ENCODE measurements at places on chromosomes 12 and 14.
A peak's percentile ranks its signal among the peaks of the same experiment; 100 is the strongest.

GRCh38 chr12:53235164-53235563 is 3.2 kb upstream of the RARG start:
- DNase-seq = no peak

DNA sequence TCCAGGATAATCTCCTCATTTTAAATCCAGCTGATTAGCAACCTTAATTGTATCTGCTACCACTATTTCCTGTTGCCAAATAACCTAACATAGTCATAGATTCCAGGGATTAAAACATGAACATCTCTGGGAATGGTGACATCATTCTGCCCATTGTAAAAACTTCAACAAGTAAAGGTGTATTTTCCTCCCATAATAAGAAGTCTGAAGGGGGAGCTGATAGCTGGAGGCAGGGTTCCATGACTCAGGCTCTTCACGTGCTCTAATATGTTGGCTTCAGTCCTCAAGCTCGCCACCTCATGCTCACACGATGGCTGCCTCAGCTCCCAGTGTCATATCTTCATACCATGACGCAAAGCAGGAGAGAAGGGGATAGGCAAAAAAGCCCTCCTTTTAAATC is 172.0 kb upstream of the VASH1 start:
- DNase-seq = no peak

GRCh38 chr12:112711026-112711425 is 80.5 kb upstream of the RPH3A start:
- no peak for DNase-seq

DNA sequence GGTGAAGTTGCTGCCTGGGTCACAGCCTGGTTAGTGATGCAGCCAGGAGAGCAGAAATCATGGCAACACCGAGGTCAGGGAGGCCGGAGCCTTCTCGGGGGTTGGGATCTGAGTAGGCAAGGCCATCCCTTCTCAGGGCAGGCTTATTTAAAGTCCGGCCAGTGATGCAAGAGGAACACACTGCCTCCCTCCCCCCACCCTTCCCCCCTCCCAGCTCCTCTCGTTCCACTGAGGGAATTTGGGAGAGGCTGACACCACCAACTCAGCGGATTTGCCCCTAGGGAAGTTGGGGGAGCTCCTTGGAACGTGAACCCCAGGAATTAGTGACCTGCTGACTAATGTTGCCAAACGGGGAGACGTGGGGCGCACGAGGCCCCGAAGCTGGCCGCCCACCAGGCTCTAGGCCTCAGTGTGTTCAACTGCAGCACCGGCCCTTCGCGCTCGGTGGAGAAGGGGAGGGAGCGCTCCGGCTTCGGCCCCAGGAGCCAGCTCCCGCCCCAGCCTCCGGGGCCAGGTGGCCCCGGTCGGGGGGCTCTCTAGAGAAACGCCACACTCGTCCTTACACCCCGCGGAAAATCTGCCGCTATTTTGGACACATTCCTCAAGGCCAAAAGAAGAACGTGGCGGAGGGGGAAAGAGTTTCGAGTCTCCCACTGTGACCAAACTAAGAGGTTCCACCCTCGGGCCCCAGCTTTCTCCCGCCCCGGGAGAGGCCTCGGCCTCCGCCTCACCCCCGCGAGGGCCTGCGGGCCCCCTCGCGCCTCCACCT is 1.6 kb downstream of the CTDSP2 start:
- peak; percentile 25 for DNase-seq

DNA sequence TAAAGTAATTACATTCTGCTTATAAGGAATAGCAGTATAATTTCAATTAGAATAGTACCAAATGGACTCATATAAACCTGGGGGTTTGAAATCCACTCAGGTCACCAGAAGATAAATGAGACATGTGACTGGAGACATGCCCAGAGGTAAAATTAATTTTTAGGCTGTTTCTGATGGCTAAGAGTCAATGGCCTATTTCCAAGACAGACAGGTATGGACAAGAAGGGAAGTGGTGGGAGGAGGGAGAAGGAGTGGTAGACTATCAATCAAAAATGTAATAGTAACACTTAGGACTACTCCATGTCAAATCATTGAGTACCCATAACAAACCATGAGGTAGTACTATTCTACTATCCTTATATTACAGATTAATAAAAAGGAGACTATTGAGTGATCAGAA is 544.0 kb downstream of the GALC start:
- DNase-seq = no peak

- DNase-seq = no peak
Measured at GRCh38 chr14:29906256-29906870, 21.3 kb downstream of the PRKD1 start.

DNA sequence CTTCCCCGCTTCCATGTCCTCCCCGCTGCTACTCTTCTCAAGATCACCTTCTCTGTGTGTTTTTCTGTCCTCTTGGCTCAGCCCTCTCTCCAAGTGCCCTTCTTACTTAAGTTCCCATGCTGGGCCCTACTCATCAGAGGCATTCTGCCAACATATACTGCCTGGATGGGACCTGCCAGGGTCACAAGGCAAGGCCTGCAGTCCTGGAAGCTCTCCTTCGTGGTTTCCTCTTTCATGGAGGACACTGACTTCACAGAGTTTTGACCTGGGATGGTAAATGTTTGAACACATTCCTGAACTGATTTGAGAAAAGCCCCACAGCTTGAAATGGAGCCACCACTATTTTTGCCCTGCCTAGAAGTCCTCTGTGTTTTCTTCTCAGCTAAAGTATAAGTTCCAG is 140.9 kb downstream of the TMEM30B start:
- DNase-seq = no peak

DNA sequence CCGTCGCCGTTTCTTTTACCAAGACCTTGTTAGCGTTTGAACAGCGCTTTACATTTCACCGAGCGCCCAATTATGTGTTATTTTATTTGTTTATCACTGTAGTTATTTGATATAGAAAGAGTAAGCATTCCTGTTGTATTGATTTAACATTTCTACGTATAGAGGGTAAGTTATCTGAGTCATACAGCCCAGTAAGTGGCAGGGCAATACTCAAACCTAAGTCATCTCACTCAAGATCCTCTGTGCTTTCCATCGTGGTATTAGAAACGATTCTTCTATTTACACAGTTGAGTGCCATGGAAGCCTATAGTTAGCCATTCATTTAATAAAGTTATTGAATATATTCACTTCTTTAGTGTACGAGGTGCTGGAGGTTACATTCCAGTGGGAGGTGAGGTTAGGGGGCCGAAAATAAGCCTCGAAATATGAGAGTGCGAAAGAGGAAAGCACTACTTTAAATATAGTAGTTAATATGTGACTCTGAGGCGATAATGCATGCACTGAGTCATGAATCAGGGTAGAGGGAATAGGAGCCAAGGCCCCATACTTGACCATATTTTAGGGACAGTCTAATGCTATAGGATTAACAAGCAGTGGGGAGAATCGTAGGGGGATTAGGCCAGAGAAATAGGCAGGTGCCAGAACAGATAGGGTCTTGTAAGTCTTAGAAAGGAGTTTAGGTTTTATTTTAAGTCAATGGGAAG is 629 bp downstream of the RAD51AP1 start:
- no peak for DNase-seq

GRCh38 chr12:45243963-45244362 is 28.1 kb downstream of the ANO6 start:
- DNase-seq = no peak

DNA sequence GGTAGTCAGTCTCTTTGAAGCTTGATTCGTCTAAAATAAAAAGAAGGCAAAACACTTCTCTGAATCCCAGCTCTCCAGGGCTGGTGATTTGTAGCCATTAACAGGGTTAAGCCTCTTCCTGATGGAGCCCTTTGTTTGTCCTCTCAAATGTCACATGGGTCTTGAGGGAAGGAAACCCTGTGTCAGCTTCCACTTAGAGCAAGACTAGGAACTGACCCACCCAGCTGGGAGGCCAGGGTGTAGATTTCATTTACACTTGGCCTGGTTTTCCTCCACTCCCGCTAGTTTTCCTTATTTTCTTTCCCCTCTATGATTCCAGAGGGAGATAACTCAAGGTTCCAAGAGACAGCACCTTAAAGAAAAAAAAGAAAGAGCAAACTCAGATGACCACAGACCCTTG is 230.5 kb upstream of the EGLN3 start:
- no peak for DNase-seq

- no peak for DNase-seq
Measured at GRCh38 chr14:66137081-66137480, 349.1 kb upstream of the CCDC196 start.

- no peak for DNase-seq
Measured at GRCh38 chr12:132856581-132856980, 27.9 kb upstream of the GOLGA3 start.

All from CD4-positive, alpha-beta T cell treated with Interleukin-4 for 1 hour (primary cell).